NCI-H2107 (cell line): ENCODE measurements at places on chromosomes 7 and 10.

- DNase-seq: no peak
Measured at GRCh38 chr7:74228951-74229900, 19.4 kb downstream of the LAT2 start.

GRCh38 chr7:90303241-90303640 lies 17.9 kb downstream of the FAM237B start:
- no peak for DNase-seq

DNA sequence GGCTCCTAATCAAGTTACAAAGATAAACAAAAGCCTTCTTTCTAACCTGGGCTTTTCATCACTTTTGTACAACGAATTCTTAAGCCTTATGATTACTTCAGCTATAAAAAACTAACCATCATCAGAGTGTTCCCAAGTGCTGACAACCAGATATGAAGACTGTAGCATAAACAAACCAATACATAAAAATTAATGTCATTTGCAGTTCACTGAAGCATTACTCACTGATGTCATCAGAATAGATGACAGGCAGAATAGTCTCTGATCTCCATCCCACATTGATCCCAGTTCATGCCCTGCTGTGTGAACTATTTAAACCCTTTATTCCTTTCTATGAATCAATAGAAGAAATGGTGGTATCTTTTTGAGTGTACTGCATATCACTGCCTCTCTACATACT lies 84.4 kb downstream of the DNAJC1 start:
- no peak for DNase-seq

- DNase-seq: no peak
Measured at GRCh38 chr10:48399056-48399541, 92.6 kb downstream of the MAPK8 start.

DNA sequence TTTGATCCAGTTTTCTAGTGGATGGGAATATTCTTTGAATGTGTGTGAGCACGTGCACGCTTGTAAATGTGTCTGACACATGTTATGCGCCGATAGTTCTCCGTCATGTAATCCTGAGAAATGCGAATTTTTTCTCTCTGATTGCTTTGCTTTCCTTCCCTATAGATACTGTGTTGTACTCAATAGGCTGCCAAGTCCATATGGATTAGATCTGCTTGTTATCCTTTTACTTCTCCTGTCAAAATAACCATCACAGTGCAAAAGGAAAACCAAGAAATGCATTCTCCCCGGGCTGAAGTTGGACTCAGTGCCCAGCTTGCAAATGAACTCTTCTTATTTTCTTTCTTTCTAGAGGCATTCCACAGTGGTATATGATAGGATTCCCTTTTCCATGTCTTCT lies 131.9 kb downstream of the KIAA1217 start:
- no peak for DNase-seq

DNA sequence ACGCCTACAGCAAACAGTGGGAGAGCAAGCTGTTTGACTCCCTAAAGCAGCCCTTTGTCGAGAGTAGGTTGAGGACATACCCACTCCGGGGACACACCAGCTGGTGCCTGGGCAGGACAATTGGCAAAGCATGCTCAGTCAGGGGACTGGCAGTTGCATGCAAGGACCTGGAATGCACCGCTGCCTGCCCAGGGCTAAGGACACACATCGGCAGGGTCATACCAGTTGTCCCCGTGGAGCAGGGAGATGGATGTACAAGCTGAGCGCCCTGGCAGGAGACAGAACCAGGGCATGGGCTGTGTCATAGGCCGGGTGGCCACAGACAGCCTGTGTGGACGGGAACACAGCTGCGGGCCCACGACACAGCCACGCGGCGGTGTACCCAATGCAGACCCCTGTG lies 18.3 kb upstream of the ELN start:
- no peak for DNase-seq

GRCh38 chr7:116591202-116592040 lies 66.6 kb downstream of the CAV1 start:
- DNase-seq: no peak

GRCh38 chr10:106312087-106312486 lies 852.4 kb downstream of the SORCS1 start:
- DNase-seq: no peak

DNA sequence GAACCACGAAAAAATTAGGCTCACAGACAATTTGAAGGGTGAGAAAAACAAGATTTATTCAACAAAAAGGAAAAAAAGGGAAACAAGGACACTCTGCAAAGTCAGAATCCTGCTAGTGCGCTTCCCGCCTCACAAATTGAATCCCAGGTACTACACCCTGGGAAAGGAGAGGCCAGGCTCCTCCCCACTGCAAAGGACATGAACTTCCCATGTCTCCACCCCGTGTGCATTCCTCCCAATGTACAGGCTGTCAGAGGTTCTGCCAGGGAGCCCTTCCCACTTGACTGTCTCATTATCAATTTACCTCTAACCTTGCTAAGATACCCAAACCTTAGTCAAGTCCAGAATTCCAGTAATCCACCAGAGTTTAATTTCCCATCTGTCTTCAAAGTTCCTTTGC lies 70.4 kb upstream of the CDK1 start:
- no peak for DNase-seq

GRCh38 chr7:72391821-72392377 lies 20.2 kb downstream of the CALN1 start:
- no peak for DNase-seq

GRCh38 chr7:47724335-47724982 lies 142.5 kb upstream of the TNS3 start:
- no peak for DNase-seq
